ENCODE measurements at places on chromosomes 2 and 18. TPM values are rescaled to one million over a fixed set of nuclear protein-coding genes. Genes with fewer than 3 reads are reported as not detected.

RAB10 gene
- 313 TPM for total RNA-seq

CYRIA gene
- total RNA-seq = 0.72 TPM

IGFBP2 gene
- total RNA-seq = 94.5 TPM

FSHR gene
- not detected for total RNA-seq

ALPI gene
- not detected for total RNA-seq

DNAJC5G gene
- total RNA-seq = not detected

CHRNG gene
- not detected for total RNA-seq

C2orf66 gene
- total RNA-seq = 0.08 TPM

GATA6 gene
- 1.8 TPM for total RNA-seq

GRB14 gene
- total RNA-seq = 5.1 TPM

INPP1 gene
- 34.0 TPM for total RNA-seq

UNC50 gene
- total RNA-seq = 45.0 TPM

COLEC12 gene
- total RNA-seq = 0.06 TPM

CYTIP gene
- 0.08 TPM for total RNA-seq

RGPD3 gene
- total RNA-seq = 0.16 TPM

FBXO41 gene
- 4.7 TPM for total RNA-seq

VWC2L gene
- total RNA-seq = not detected

SETBP1 gene
- total RNA-seq = 0.39 TPM

MROH2A gene
- total RNA-seq = 0.23 TPM

SH3RF3 gene
- total RNA-seq = 0.68 TPM

MZT2A gene
- 120 TPM for total RNA-seq

HMSD gene
- not detected for total RNA-seq

Measured in A549 treated with AZD2906 at 1 μM for 4 hours (cell line).